Dermis microvascular lymphatic vessel endothelial cell (primary cell): ENCODE measurements at places on chromosomes 16 and 17. TPM values are rescaled to one million over a fixed set of nuclear protein-coding genes. Genes with fewer than 3 reads are reported as not detected.

Gene MYADML2
- total RNA-seq = not detected in 2 replicates

Gene OR4D2
- total RNA-seq = not detected in 2 replicates

Gene DNAAF8
- 0.13 TPM in 2 replicates for total RNA-seq

Gene TMEM94
- 17.2 and 27.2 TPM in 2 replicates for total RNA-seq

Gene NOTUM
- total RNA-seq = under 0.01 TPM in 2 replicates

Gene ZMYND15
- total RNA-seq = 0.13 TPM in 1 of 2 replicates, not detected in the other

Gene DNAI2
- total RNA-seq = 0.13 TPM in 1 of 2 replicates, not detected in the other

Gene CDR2L
- total RNA-seq = 7.2 and 10.2 TPM in 2 replicates

Gene DHX8
- 38.9 and 47.3 TPM in 2 replicates for total RNA-seq

Gene GRB7
- 0.13 TPM in 1 of 2 replicates, not detected in the other for total RNA-seq

DNA sequence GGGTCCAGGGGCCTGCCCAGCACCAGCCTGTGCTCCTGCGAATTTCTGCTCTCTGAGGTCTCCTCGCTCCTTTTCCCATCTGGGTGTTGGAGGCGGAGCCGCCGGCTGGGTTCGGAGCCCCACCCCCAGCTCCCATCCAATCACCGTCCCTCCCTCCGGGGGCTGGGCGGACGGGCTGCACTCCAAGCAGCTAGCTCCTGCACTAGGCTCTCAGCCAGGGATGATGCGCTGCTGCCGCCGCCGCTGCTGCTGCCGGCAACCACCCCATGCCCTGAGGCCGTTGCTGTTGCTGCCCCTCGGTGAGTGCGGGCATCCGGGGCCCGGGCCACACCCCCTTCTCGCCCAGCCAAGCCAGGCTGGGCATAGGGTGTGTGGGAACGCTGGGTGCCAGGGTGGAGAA, at the start of gene NRN1L:
TSS of gene NRN1L (plus strand) at position 202 of the 400 bp plus-strand sequence. CDS start at position 221, 19 bp downstream.
- DNase-seq = peak; percentile 68

- peak; percentile 40 for DNase-seq
Measured at GRCh38 chr16:67504031-67505021, 21.0 kb upstream of the AGRP start.

- no peak for DNase-seq
Measured at GRCh38 chr17:15482476-15482875, 15.1 kb upstream of the CDRT4 start.

DNA sequence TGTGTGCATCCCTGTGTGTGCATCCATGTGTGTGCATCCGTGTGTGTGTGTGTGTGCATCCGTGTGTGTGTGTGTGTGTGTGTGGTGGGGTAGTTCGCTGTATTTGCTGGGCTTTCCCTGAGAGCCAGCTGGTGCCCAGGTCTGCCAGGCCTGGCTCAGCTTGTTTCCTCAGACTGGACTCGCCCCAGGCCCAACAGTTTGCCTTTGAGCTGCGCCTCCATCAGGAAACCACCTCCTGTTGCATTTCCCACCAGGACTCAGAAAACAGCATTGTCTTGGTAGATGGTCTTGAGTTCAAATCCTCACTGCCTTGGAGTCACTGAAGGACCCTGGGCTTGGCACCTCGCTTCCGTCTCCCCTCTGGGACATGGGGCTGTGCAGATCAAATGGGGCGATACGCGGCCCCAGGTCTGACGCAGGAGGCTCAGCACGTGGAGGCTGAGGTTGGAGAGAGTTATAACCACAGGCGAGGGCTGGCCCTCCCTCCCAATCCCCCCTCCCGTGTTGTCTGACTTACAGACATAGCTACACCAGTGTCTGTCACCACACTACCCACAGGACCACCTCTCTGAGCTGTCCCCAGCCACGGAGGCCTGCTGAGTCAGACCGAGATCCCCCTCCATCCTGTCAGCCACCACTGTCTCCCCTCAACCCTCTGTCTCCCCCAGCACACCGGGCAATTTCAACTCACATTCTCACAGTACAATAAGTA, 4.7 kb downstream of the ITGAE start:
- no peak for DNase-seq

- no peak for DNase-seq
Measured at GRCh38 chr16:62764572-62764971, 728.3 kb upstream of the CDH8 start.

DNA sequence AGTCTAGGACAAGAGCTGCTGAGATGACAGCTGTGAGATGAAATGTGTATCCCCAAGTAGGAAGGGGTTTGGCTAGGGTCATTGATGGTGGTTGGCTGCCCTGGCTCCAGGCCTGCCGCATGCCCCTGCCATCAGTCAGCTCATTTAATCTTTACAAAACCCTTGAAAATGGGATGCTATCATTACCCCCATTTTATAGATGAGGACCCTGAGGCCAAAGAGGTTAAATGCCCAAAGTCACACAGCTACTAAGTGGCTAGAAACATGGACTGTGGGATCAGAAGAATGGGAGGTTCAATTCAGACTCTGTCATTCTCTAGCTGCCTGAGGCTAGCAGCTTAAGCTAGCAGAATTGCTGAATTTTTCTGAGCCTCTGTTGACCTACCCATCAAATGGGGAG, 198.8 kb downstream of the MAF start:
- no peak for DNase-seq

DNA sequence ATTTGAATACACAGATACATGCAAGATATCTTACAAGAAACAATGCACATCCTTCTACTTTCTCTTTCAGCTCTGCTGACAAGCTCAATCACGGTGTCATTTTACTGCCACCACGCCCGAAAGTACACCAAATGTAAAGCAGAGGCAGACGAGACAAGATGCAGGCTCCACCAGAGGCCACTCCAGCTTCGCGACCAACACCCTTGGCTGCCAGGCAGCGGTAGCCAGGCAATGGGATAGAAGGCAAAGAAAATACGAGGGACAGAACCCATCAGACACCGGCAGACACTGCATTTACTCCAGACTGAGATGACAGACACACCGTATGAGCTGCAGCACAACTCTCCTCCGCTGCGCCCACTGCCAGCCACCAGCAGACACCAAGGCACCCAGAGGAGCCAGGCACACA, 41.0 kb downstream of the USP22 start:
- no peak for DNase-seq

GRCh38 chr16:15053904-15054303, 2.0 kb downstream of the NTAN1 start:
- no peak for DNase-seq

DNA sequence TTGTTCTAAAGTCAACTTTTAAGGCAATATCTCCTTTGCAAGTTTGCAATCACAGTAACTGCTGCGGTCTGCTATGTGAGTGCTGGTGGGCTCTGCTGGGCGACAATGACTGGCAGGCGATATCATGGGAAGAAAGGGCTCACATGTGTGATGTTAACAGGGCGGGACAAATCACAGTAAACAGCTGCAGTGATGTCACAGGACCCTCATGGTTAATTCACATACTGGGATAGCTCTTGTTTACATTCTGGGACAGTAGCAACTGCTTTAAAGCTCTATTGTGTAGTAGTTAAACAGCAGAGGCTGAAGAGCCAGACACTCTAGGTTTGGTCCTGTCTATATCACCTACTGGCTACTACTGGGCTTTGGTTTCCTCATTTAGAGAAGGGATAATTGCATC, 257.2 kb upstream of the ASIC2 start:
- DNase-seq = no peak

GRCh38 chr16:11740567-11740966, 2.1 kb downstream of the TXNDC11 start:
- DNase-seq = no peak

GRCh38 chr16:25158401-25158800, 46.9 kb downstream of the LCMT1 start:
- DNase-seq = no peak

GRCh38 chr17:59812139-59812538, 80.6 kb downstream of the TUBD1 start:
- DNase-seq = no peak

- no peak for DNase-seq
Measured at GRCh38 chr17:64066716-64067115, 46.3 kb upstream of the ICAM2 start.

DNA sequence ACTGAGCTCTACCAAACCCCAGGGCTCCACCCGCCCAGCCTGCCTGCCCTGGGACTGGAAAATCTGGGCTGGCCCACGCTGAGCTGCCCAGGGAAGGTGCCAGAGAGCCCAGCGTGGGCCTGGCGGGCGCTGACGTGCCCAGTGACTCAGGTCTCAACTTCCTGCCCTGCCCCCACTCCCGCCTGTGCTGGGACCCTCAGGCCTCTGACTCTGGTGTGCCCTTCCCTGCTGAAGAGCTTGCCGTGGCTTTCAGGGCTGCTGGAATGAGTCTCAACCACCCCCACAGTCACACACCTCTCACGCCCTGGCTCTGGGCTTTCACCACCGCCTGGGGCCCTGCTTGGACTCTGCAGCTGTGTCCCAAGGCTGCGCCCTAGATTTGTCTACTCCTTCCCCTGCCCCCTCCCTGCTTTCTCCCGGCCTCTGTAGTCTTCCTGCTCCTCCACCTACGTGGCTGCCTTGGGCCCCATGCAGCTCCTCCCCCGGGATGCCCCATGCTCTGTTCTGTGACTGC, 10.4 kb downstream of the LLGL1 start:
- peak; percentile 28 for DNase-seq

GRCh38 chr16:50166511-50167500, 13.7 kb downstream of the TENT4B start:
- DNase-seq = peak; percentile 23

- DNase-seq = no peak
Measured at GRCh38 chr16:30127993-30128392, 5.0 kb upstream of the MAPK3 start.

DNA sequence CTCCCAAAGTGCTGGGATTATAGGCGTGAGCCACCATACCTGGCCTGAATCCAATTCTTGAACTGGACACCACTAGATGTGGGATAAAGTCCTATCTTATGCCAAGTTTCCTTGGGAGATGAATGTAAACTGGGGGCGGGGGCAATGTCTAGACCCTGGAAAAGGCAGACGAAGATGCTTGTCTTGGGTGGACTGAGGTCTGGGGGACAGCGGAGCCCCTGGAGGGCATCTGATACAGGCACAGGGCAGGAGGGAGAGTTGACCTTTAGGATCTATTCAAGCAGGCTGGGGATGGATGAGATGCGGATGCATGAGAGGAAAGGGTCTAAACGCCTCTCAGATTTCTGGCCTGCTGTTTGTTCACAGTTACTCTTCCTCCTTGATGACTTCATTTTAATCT, 11.7 kb downstream of the C1QTNF1 start:
- DNase-seq = no peak

DNA sequence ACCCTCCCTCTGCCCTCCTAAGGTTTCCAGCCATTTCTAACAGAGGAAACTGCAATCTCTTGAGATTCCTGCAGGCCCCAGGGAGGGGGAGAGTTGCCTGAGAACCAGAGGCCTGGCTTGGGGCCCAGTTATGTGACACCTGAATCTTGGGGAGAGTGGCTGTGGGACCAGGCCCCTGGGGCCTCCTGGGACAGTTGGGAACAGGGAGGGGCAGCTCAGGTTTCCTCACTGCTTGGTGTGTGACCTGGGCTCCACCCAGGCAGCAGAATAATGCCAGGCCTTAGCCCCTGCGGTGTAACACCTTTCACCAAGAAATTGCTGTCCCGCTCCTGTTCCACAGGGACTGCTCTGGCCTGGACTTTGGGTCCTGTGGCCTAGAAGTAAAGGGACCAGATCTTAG, 44.3 kb upstream of the CRHR1 start:
- DNase-seq = no peak

DNA sequence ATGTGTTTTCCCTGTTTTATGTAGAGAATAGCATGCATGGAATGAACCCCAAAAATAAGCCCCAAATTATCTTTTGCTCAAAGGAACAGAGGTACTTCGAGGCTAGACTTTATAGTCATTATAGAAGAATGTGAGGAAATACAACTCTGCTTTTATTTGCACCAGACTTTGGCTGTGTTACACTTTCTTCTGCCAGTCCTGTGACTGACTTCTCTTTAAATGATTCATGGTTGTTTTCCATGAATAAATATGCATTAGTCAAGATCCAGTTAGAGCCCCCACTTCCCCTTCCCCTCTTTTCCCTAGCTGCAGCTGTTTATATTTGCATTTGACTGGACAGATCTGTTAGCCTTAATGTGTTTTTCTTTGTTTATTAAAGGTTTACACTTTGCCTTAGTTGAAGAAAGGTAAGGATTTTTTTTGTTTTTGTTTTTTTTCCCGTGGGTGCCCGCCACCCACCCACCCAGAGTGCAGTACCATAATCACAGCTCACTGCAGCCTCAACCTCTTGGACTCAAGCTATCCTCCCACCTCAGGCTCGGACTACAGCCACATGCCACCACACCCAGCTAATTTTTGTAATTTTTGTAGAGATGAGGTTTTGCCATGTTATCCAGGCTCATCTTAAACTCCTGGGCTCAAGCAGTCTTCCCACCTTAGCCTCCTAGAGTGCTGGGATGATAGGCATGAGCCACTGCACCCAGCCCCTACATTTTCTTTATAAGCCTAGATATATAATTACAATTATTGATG, 152.6 kb downstream of the CYB561 start:
- DNase-seq = no peak

DNA sequence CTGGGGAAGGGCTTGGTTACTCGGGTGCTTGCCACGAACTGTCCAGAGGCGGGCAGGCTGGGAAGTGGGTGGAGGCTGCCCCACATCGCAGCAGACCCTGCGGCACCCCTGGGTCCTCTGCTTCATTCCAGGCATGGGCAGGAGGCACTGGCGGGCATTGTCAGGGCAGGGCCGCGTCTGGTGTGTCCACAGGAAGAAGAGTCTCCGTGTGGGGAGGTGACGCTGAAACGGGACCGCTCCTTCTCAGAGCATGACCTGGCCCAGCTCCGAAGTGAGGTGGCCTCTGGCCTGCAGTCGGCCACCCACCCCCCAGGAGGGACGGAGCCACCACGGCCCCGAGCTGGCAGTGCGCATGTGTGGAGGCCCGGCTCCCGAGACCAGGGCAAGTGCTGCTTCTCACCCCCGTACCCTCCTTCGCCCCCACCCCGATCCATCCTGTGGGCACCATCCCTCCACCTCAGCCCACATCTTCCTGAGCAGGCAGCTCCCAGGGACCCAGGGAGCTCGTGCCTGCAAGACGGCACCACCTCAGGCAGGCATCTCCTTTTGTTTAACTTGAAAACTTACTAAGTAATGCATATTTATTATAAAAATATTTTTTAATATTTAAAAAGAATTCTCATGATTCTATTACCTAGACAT, 14.3 kb upstream of the TCF25 start:
- no peak for DNase-seq

DNA sequence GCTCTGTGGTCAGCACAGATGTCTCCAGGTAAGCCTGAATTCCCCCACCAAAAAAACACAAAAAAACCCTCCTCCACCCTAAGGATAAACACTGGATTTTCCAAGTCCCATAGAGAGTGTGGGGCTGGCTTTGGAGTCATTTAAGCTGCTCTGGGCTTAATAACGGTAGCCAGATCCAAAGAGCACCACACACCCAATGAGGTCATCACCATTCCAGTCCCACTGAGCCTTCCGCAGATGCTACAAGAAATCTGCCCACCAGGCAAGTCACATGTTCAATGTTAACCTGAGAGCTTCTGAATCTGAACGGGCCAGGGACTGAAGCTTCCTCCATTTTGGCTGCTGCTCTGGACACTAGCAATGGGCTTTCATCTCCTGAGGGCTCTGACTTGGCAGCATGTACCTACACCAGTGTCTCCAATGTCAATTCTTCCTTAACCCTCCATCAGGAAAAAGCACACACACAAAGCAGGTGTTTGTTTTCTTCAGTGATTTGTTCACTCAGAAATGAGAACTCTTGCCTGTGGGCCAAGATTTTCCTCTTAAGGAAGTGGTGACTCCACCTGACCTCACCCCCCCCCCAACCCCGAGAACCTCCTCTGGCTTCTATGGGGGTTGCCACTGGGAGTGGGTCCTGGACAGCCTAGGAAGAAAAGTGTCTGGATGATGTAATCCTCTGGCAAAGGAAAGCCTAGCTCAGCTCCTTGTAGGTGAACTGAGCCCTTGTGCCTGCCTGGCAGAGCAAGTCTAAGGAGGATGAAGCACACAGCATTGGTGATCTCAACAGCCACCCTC, 220.1 kb downstream of the FOXL1 start:
- peak; percentile 65 for DNase-seq

GRCh38 chr16:20763461-20764232, at the start of gene ACSM3:
TSS of gene ACSM3 (plus strand) at chr16:20764014. CDS start at chr16:20770035, 6,021 bp downstream.
- DNase-seq = no peak
